Neural progenitor cell (in vitro differentiated cells): ENCODE measurements at places on chromosomes 5 and 9.
A peak's percentile ranks its signal among the peaks of the same experiment; 100 is the strongest.

DNA sequence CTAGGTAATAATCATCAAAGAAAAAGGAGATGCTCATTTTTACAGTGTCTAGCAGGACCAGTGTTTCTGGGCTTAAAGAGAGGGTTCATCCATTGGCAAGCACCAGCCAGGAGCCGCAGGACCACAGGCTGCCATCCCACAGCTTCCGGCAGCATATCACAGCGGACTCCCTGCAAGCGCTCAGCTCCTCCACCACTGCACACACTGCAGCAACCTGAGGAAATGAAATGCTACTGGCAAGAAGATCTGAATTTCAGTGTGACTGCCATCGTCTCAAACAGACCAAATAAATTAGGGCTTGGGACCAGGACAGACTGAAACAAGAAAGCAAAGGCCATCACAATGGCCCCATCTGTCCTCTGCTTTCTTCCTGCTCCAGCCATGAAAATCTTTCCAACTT lies 114.2 kb downstream of the TTC39B start:
- H3K4me3 ChIP-seq = no peak overlapping the region
- no peak for DNase-seq
- H3K4me1 ChIP-seq = no peaks in the 10 kb centered on the region
- no peak overlapping the region for H3K27ac ChIP-seq
- no peaks in the 10 kb centered on the region for H3K27me3 ChIP-seq

DNA sequence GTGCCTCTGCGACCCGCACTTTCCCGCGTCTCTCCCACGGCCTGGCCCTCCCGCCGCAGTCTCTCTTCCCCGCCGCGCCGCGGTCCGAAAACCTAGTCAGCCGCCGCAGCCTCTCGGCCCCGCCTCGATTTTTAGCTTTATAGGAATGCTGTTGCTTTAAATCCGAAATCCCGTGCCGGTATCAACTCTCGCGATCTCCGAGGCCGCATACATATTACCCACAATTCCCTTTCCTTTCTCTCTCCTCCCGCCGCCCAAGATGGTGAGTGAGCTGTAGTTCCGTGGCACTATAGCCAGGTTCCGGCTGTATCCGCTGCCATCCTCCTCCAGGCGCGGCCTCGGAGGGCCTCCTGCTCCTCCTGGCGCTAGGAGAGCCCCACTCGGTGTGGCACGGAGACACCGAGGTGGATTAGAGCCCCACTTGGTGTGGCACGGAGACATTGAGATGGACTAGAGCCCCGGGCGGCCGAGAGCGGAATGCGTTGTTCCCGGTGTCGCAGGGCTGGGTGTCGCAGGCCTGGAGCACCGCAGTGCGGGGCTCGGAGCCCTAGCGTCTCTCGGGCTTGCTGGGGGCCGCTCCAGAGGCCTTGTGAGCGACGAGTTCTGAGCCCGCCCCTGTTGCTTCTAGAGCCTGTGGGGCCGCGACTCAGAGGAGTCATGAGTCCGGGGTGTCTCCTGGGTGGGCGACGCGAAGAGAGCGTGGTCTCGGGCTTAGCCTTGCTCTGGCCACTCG lies at the start of the genes MED22 and RPL7A:
Gene MED22, minus strand, starts transcription at position 147 of the 733 bp plus-strand sequence. CDS start 1,469 bp downstream, outside the sequence.
Gene RPL7A, plus strand, starts transcription at position 234 of the 733 bp plus-strand sequence. Its CDS starts 26 bp downstream, at position 260.
- peak within 1 kb of the TSS; percentile 77 for H3K4me3 ChIP-seq
- H3K27ac ChIP-seq = peak within 1 kb of the TSS; percentile 97
- peaks cover 15% of the 10 kb centered on the region for H3K4me1 ChIP-seq
- no peaks in the 10 kb centered on the region for H3K27me3 ChIP-seq

- H3K4me3 ChIP-seq = no peak overlapping the region
- H3K4me1 ChIP-seq = peaks cover 56% of the 10 kb centered on the region
- no peak overlapping the region for H3K27ac ChIP-seq
- H3K36me3 ChIP-seq = peaks cover 6% of the 10 kb centered on the region
- no peaks in the 10 kb centered on the region for H3K27me3 ChIP-seq
These were observed 30.3 kb upstream of the RPS23 start for GRCh38 chr5:82308416-82308815.

GRCh38 chr5:81630684-81631083 lies 120.2 kb downstream of the SSBP2 start:
- no peaks in the 10 kb centered on the region for H3K27me3 ChIP-seq
- DNase-seq = no peak
- H3K27ac ChIP-seq = no peak overlapping the region
- peaks cover 6% of the 10 kb centered on the region for H3K36me3 ChIP-seq
- no peak overlapping the region for H3K4me3 ChIP-seq

- H3K27ac ChIP-seq = no peak overlapping the region
- H3K4me1 ChIP-seq = no peaks in the 10 kb centered on the region
- no peaks in the 10 kb centered on the region for H3K27me3 ChIP-seq
These were observed 251.8 kb downstream of the EFNA5 start for GRCh38 chr5:107418902-107419301.

GRCh38 chr9:84381508-84381907 lies 41.0 kb upstream of the SLC28A3 start:
- DNase-seq = no peak
- H3K4me3 ChIP-seq = no peak overlapping the region
- no peaks in the 10 kb centered on the region for H3K27me3 ChIP-seq
- no peak overlapping the region for H3K27ac ChIP-seq

- H3K4me3 ChIP-seq = no peak overlapping the region
- no peak for DNase-seq
- H3K27me3 ChIP-seq = no peaks in the 10 kb centered on the region
- peaks cover 8% of the 10 kb centered on the region for H3K4me1 ChIP-seq
- H3K27ac ChIP-seq = no peak overlapping the region
- no peaks in the 10 kb centered on the region for H3K36me3 ChIP-seq
These were observed 30.5 kb downstream of the SHB start for GRCh38 chr9:38038307-38039089.

GRCh38 chr9:86072394-86072877 lies 26.9 kb downstream of the GOLM1 start:
- H3K36me3 ChIP-seq = no peaks in the 10 kb centered on the region
- DNase-seq = no peak
- H3K4me3 ChIP-seq = no peak overlapping the region
- H3K4me1 ChIP-seq = no peaks in the 10 kb centered on the region
- no peak overlapping the region for H3K27ac ChIP-seq
